CD4-positive, alpha-beta T cell treated with Interleukin-6 at 100 ng/mL for 8 hours (primary cell): ENCODE measurements at places on chromosomes 4 and X.

DNA sequence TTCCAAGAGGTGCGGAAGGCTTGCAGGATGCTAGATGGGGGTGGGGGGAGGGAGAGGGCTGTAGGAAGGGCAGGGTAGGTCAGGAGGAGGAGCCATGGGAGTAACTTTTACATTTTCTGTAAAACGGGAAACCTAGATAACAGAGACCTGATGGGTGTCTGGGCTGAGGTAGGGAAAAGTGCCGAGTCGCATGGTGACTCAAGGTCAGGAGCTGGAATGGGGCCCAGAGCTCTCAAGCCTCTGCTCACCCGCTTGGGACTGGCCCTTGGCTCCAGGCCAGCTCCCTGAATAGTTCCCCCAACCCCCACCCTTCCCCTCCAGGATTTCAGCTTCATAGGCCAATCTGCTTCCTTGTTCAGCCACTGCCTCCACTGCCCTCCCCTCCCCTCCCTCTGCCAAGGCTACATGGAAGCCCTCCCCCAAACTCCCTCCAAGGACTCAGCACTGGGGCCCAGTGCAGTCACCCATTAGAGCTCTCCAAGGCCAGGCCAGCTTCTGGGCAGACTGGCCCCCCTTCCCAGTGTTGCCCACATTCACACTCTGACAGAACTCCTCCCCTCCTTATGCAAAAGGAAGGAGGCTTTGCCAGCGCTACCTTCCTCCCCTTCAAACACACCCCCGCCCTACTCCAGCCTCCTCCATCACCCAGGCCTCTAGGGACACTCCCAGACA lies 43.6 kb downstream of the TSC22D3 start:
- DNase-seq = no peak

DNA sequence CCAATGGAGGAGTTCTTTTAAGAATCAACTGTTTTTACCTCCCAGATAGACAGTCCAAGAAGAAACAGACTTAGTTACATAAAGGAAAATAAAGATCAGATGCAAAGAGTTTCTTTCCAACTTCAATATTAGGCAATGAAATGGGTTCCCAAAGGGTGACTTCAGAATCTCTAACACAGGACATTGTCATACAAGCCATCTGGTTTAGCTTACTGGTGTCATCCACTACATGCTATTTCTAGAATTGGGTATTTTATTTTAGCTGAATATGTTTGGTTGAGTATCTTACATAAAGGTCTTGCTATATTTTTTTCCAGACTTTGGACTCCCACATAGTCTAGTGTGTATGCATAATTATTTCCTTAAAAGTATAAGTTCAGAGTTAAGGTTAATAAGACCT lies 162.1 kb upstream of the SLC7A11 start:
- no peak for DNase-seq

DNA sequence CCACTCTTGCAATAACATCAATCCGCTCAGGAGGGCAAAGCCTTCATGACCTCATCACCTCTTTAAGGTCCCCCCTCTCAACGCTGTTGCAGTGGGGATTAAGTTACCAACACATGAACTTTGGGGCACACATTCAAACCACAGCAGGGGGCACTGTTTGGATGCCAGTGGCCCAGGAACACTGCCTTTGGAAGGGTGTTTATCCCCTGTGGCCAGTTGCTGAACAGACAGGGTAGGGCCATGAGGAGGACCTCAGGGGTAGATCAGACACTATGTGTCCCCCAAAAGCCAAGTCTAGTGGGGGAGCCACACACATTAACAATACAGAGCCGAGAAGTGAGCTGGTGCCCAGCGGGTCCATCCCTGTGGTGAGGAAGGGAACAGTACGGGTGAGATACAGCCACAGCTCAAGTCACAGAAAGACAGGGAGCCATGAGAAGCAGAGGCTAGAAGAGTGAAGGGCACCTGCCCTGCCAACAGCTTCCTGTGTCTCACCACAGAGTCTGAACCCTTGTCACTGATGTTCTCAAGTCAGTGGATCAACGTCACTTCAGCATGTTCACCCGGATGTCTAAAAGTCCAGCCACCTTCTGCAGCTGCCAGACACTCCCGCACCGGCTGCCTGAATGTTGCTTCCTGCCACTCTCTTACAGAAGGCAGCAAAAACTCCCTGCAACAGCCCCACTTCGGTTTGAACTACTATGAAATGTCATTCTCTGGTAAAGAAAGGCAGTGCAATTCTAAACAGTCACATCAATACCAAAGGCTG lies 19.9 kb upstream of the MXD4 start:
- peak; percentile 89 for DNase-seq

- no peak for DNase-seq
Observed at GRCh38 chrX:153102418-153102817, 30.2 kb downstream of the PNMA6A start.

DNA sequence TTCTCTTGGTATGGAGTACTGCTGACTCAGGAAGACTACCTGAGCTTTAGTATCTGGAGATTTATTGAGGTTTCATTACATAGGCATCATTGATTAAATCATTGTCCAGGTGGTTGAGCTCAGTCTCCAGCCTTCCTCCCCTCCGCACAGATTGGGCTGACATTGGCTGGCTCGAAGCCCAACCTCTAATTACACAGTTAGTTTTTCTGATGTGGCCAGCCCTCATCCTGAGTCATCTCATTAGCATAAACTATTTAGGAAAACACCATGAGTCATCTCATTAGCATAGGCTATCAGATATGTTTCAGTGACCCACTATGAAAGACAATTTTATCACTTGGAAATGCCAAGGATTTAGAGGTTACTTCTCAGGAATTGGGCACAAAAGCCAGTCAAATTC lies 93.9 kb upstream of the ANKRD50 start:
- DNase-seq = no peak

DNA sequence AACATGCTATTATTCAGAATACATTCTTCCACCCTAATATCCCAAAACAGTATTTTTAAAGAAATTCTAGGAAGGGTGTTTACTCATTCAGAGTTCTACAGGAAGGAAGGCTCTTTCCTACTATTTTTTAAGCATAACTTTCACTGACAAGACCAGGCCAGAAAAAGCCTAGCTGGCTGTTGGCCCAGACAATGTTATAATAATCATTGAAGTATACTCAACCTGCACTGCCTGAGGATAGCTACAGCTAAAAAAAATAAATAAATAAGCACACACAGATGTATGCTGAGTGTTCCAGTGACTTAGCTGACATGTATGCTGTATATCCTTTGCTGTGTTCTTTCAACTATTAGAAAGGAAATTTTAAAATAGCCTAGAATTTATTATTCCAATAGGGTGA lies 145.8 kb upstream of the SPRY1 start:
- DNase-seq = no peak

DNA sequence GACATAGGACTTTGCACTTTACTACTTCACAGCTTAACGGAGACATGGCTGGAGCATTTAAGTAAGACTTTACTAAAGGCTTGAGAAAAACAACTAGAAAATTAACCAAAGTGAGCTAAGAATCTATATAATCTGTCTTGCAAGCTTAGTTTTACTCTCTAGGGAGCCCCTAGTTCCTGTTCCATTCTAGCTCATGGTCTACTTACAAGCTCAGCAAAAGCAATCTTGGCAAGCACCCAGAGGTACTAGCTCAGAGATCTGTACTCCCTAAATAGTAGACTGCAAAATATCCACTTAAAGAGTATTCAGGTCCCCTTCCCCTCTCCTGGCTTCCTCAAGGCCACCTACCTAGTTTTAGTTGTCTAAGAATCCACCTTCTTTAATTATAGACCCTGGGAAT lies 469.0 kb downstream of the IDS start:
- DNase-seq = no peak

- DNase-seq = no peak
Observed at GRCh38 chrX:112643721-112644120, 36.0 kb downstream of the LHFPL1 start.

DNA sequence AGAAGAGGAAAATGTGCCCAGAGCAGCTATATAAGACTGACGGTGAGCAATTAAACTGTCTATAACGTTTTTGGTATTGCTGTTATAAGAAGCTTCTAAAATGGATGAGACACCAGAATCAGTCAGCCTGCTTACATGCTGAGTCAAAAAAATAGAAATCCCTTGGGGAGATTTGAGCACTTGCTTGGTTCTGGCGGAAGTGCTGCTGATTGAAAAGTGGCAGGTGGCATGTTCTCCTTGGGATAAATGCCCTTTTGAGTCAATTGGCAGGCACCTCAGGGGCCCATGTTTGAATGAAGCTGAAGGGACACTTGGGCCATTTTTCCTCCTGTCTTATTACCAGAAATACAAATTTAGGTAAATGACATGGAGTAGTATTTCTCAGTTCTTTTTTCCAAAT lies 148.7 kb downstream of the PTCHD1 start:
- no peak for DNase-seq

- DNase-seq = peak; percentile 33
Observed at GRCh38 chr4:139603576-139604410, 47.8 kb upstream of the SETD7 start.

DNA sequence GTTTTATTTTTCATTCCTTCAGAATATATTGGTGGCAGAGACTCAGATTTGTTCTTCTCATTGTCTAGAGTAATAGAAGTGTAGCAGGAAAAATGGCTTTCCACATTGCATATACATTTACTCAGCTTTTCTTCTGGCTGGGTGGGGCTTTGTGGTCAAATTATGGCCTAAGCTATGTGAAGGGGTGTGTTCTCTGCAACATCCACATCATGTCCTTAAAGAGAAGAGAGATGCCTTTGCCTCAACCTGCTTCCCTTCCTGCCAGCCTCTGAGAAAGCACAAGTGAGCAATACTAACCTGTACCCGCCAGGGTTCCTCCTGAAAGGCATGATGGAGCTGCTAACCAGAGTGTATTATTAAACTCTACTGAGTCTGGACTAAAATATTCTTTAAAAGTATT lies 695.6 kb upstream of the FAM241A start:
- no peak for DNase-seq

- no peak for DNase-seq
Observed at GRCh38 chr4:20028645-20029044, 223.1 kb upstream of the SLIT2 start.

- DNase-seq = no peak
Observed at GRCh38 chrX:102845020-102845419, 92.1 kb upstream of the RAB40AL start.

GRCh38 chr4:77196866-77197265 lies 39.9 kb downstream of the CCNG2 start:
- no peak for DNase-seq

DNA sequence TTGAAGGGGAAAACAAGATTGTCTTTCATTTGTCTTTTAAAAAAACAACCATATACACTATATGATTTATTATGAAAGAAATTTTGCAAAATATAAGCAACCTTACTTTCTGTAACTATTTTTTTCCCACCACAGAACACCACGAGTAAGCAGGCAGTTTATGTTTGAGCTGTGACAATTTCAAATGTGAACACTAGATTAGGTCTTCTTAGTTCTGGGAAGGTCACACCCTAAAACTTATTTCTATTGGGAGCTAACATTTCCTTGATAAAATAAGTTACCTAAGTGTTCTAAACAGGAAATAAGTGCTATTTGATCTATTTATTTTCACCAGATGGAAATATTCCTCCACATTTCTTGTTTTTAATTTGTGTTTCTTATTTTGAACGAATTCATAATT lies 50.6 kb downstream of the PCDH7 start:
- no peak for DNase-seq

GRCh38 chr4:98181809-98182208 lies 38.5 kb upstream of the STPG2 start:
- no peak for DNase-seq

GRCh38 chr4:129545599-129546278 lies 449.8 kb downstream of the C4orf33 start:
- DNase-seq = no peak

DNA sequence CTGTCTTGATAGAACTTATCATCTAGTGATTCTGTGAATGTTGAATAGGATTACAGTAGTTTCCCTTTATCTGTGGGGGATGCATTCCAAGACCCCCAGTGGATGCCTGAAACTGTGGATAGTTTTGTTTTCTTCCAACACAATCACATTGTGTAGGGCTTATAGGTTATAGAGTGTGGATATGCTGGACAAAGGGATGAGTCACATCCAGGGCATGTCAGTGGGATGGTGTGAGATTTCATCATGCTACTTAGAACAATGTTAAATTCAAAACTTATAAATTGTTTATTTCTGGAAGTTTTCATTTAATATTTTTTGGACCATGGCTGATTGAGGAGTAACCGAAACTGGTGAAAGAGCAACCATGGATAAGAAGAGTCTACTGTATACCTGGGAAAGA lies 432.3 kb upstream of the ATOH1 start:
- no peak for DNase-seq

DNA sequence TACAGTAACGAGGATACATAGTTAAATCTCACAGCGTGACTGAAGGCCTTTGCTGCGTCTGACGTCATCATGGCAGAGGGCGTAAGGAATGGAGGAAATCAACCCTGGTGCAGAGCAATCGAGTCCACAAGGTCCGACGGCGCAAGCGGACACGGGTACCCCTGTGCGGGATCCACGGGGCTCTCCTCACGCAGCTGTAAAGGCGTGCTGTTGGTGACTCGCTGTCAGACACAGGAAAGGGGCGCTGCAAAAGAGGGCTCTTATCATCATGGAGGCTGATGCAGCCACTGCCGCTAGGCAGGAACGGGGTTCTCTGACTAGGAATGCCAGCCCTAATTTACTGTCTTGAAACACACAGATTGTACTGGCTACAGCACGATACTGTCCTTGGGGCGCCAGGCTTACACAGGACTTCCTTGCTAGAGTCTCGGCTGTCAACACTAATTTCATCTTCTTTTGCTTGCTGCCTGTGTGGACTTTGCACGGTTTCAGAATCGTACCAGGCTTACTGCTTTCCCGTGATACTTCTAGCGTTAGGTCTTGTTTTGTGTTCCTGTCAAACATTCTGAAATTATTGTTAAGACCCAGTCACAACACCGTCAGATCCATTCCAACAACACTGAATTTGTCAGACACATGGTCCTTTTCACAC lies 13.6 kb downstream of the RNF212 start:
- no peak for DNase-seq

- no peak for DNase-seq
Observed at GRCh38 chr4:4762909-4763821, 96.3 kb upstream of the MSX1 start.

DNA sequence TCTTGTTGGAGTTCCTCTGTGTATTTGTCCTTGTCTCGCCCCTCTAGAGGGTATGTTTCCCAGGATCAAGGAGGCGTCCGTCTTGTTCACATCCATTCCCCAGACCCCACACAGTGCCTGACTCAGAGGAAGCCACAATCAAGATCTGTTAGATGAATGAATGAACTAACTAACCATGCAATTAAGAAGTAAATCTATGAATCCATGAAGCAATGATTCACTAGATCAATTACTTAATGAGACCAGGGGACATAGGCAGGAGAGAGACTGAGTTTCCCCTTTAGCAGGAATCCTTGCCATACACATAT lies 11.9 kb downstream of the BLOC1S4 start:
- no peak for DNase-seq

DNA sequence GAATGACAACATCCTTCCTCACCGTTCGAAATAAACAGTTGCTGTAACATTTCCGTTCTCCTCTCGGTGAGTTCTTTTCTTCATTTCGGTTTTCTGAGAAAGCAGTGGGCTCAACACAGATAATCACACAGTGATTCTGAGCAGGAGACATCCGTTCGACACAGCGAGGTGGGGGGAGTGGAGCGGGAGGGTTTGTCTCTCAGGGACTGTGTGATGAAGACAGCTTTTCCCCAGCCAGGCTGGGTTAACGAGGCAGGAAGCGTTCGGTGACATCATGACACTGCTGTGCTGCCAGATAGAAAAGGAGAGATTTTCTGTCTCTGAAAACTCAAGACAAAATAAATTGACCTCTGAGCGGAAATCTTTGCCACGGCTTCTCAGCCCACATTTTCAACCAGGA lies 119.3 kb downstream of the CRLF2 start:
- peak; percentile 38 for DNase-seq

- DNase-seq = no peak
Observed at GRCh38 chr4:72031868-72032608, at the start of gene NPFFR2. NPFFR2 (plus strand) TSS chr4:72032000; CDS start chr4:72128592, 96,592 bp downstream.

- DNase-seq = no peak
Observed at GRCh38 chr4:125400756-125401155, 86.0 kb downstream of the FAT4 start.
